SJCRH30 (cell line): ENCODE measurements at places on chromosomes 16 and 17.

DNA sequence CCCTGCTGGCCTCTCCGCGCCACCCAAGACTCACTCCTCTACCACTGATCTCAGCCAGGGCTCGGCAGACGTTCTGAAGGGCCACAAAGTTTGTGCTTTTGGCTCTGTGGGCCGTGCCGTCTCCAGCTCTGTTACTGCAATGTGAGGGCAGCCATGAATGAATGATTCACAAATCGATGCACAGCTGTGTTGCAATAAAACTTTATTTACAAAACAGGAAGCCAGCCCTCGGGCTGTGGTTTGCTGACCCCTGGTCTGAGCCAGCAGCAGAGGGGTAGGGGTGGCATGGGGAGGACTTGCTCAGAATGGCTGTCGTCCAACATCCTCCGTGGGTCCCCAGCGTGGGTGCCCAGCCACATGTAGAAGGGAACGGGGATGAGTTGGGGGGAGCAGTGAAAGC lies 63.0 kb upstream of the PVALEF start:
- DNase-seq: no peak

- DNase-seq: no peak
Observed at GRCh38 chr16:10660950-10661635, 33.6 kb downstream of the TEKT5 start.

DNA sequence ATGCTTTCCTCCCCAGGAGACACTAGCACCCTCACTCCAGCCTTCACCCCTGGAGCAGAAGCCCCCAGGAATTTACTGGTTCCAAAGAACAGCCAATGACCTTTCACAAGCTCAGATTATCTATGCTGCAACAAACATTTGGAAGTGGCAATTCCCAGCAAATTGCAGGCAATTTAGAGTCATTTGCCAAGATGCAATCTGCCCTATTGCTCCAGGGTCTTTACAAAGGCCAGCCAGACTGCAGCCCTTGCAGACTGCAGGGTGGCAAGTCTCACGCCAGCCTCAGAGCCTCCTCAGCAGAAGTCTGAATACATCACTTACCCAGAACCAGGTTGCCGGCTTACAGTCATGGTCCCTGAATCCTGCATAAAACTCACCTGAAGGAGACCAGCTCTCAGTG lies 21.8 kb downstream of the AXIN1 start:
- DNase-seq: no peak

DNA sequence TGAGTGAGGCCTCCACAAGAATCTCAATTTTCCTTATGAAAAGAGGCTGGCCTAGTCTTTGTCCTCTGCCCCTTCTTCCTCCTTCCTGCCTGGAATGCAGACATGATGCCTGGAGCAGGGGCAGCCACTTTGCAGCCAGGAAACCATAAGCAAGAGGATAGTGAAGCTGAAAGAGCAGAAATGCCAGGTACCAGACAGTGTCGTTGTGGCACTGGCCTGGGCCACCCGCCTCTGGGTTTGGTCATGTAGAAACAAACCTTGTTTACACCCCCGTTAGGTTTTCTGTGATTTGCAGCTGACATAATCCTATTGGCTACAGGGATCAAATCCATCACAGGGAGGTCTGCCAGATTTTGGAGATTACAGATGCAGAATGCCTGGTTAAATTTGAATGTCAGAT lies 16.5 kb downstream of the CBFA2T3 start:
- DNase-seq: no peak

DNA sequence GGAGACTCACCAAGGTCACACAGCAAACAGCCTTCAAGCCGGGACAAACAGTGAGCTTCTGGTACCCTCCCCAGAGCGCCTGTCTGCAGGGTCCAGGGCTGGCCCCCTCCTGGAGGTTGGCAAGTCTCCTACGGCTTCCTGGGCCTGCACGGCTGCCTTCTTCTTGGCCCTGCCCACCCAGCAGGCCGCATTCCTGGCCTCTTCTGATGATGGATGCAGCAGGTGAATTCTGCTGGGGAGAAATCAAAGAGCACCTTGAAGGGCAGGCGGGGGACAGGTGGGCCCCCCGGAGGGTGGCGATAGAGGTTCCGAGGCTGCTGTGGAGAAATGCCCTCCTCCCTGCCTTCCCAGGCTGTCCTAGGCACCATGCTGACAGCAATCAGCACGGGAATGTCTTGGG lies 3.8 kb upstream of the NOS2 start:
- no peak for DNase-seq

DNA sequence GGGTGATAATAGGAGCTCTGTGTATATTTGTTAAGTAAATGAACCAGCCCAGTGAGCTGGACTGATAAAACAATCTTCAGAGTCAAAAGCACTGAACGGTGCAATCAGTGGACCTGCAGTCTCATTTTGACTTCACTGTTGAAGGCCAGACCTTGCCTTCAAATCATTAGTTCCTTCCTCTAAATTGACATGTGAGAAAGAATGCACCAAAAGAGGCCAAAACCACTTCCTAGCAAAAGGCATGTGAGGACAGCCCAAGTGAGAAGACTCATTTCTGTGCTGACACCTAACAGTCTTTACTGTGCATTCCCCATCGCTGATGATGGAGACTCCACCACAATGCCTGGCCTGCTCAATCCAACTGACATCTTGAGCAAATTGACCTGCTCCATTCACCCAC lies 10.6 kb downstream of the GTF3C1 start:
- DNase-seq: no peak

- peak; percentile 90 for DNase-seq
Observed at GRCh38 chr16:67277294-67277998, 1.9 kb upstream of the PLEKHG4 start.
